ENCODE measurements at places on chromosomes 6 and 20.

- DNase-seq, result no peak
Observed at GRCh38 chr6:6901205-6901719, 206.5 kb upstream of the RREB1 start.

GRCh38 chr6:110626442-110626841 lies 150.0 kb upstream of the SLC22A16 start:
- no peak for DNase-seq

- no peak for DNase-seq
Observed at GRCh38 chr6:46284475-46284874, 113.7 kb upstream of the ENPP5 start.

DNA sequence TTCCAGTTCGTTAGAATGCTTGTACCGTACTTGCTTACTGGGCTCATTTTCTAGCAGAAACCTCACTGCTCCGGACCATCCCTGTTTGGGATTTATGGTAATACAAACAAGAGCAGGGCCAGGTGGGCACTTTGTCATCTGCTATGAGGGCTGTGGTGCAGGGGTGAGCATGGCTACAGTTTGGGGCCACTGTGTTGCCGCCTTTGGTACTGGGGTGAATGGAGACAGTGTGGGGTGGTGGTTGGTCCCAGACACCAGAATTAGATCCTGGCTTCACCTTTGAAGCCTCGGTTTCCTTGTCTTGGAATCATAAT lies 95.0 kb downstream of the TOX2 start:
- no peak for DNase-seq

DNA sequence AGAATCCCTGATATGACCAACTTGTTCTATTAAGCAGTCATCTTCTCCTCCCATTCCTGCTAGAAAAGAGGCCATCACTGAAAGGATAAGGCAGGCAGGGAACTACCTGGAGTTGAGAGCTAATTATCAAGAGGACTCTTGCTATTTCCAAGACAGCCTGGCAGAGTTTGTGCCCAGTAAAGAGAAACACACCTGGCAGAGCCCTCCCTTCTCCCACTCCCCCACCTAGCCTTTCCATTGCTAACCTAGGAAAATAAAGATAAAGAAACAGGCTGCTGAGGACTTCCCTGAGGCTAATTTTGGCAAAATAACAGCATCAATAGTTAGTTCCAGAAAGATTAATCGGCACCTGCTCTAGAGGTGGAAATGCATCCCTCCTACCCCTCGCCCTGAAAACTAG lies 20.4 kb upstream of the RAB22A start:
- DNase-seq, result no peak

All from posterior cingulate gyrus (tissue), 11 donors.